Occipital lobe (tissue), 3 donors: ENCODE measurements at places on chromosomes 1 and 21.
A peak's percentile ranks its signal among the peaks of the same experiment; 100 is the strongest.

- DNase-seq: no peak
Observed at GRCh38 chr21:36710729-36711048, 11.8 kb downstream of the SIM2 start.

DNA sequence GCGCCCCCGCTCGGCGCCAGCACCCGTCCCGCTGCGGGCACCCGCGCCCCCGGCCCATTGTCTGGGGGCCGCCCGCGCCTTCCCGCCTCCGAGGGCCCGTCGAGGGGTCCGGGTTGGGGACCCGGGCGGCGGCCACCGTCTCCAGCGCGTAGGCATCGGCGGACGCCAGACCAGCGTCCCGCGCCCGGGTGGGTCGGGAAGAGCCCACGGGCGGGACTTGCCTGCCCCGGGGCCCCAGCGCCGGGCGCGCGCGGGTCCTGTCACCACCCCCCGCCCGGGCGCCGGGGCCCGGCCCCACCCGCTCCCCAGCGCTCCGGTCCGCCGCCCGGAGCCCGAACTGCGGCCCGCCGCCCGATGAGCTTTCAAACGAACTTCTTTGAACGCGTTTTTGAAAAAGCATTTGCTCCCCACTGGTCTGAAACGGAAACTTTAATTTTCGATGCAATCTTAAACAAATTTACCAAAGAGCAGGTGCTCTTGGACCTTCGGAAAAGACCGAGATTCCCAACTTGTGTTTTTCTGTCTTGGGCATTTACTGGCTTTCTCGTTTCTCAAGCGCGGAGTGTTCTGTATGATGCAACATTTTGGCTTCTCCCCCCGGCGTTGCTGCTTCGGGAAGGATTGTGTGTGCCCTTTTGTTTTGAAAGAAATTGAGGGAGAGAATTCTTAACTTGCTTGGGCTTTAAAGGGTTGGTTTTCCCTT lies 615 bp downstream of the CLIC4 start:
- no peak for DNase-seq

DNA sequence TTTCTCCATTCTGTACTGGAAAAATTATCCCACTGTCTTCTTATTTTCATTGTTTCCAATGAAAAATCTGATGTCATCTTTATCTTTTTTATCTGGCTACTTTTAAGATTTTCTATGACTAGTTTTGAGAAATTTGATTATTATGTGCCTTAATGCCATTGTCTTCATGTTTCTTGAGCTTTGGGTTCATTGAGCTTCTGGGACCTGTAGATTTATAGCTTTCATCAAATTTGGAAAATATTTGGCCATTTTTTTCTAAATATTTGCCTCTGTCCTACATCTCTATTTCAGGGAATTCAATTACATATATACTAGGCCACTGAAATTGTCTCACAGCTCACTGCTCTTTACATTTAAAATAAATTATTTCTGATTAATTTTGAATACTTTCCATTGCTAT lies 38.7 kb upstream of the KCNH1 start:
- no peak for DNase-seq

DNA sequence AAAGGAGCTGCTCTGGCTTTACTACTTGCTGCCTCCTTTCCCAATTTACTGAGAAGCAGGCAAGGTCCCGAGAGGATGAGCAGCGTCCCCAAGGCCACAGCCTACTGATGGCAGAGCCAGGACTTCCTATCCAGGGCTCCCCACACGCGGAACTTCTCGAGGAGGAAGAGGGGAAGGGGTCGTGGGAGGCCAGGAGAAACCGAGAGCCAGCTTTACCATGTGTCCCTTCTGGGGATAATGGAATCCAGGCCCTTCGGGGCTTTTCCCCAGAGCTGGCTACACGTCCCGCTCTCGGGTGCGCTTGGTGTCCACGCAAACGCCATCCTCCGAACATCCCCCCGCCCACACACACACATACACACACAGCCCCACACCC lies 4.3 kb upstream of the CCN1 start:
- DNase-seq: peak; percentile 28

DNA sequence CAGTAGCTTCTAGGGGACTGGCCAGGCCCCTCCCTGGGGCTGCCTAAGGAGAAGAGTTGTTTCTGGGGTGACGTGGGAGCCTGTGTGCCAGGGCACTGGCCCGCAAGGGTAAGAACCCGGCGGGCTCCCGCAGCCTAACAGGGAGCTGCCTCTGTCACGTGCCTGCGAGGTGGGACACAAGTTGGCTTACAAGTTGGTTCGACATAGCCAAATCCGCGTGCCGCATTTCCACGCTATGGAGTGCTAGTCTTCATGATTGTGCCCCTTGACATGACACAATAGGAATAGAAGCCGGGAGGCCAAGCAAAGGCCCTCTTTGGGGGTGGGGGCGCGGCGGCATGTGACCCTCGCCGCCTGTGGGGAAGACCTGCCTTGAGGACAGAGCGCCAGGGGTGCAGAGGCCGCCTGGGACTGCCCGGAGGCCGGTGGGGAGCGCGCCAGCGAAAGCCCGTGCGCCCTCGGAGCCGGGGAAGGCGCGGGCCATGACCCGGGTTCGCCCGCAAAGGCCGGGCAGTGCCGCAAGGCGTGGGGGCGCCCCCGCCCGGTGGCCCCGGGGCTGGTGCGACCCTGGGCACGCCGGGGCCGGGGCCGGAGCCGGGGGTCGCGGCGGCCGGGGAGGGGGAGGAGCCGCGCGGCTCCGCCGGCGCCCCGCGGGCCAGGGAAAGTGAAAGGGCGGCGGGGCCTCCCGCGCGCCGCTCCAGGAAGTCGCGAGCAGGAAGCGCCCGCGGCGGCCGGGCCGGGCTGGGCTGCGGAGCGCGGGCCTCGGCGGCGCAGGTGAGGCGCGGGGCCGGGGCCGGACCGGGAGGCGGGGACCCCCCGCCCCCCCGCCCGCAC lies at the start of gene SLC37A1:
Gene SLC37A1, plus strand, starts transcription at position 702 of the 834 bp plus-strand sequence. CDS start 4,603 bp downstream, outside the sequence.
- no peak for DNase-seq

- no peak for DNase-seq
Observed at GRCh38 chr1:38487396-38487795, 372.2 kb downstream of the RRAGC start.

DNA sequence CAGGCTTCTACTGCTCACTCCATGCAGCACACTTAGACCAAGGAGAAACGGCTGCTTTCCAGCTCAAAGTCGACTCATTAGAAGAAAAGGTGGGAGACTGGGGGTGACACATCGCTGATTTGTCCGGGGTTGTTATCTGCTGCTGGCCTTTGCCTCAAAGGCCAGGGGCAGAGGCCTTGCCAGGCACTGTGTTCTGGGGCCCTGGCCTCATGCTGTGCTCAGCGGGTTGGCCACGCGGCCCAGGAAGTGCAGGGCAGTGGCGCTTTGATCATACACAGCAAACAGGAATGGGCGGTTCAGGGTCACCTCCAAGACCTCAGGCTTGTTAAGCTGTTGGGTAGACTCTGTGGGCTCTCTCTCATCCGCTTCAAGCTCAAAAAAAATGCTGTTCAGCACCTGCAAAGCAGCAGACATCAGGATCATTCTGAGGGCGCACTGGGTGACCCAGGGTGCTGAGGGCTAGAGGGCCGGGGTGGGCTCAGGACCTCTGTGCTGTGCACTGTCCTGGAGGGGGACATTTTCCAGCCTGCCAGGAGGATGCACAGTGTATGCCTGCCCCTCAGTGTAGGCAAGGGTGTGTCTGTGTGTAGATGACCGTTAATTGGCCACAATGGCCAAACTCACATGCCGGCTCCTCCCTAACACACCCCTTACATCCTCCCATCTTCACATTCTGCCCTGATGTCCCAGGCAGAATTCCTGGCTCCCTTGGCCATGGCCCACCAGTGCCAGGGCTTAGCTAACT lies 10.8 kb downstream of the AGT start:
- DNase-seq: no peak

DNA sequence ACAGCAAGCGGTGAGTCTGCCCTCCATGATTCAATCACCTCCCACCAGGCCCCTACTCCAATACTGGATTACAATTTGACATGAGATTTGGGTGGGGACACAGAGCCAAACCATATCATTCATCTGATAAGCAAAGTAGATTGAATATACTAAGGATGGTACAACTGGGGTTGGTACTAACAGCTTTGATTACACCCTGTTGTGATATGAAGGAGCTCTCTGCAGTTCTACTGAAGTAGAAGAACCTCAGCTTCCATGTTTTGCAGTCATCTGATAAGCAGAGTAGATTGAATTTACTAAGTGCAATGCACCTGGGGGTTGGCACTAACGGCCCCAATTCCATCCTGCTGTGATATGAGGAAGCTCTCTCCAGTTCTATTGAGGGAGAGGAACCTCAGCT lies 31.1 kb downstream of the RWDD3 start:
- no peak for DNase-seq

DNA sequence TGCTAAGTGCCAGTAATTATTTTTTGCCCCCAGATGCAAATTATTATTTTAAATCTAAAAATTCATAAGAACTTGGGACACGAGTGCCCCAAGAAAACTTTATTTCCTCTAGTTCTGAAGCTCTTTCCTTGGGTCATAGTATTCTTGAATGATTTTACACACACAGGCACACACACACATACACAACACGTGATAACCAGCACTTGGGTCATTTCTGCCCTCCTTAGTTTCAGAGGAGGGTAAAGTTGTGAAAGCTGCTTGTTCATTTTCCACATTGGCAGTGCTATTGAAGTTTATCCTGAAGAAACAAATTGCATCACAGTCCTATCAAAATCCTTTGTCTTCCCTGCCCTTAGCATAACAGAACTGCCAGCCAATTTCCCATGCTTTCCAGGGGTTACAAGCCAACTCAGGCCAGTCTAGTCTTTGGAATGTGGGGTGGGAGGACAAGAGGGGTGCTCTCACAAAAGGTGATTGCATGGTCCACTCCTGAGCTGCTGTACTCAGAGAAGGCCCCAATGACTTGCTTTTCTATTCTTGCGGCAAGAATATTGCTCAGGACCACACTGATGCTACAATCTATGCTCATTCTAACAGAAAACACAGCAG lies 98.5 kb upstream of the POGK start:
- no peak for DNase-seq

GRCh38 chr1:109548321-109549267 lies at the start of gene GNAI3:
Gene GNAI3 (plus strand): TSS chr1:109548615. CDS start chr1:109548721, 106 bp downstream.
- peak; percentile 96 for DNase-seq

DNA sequence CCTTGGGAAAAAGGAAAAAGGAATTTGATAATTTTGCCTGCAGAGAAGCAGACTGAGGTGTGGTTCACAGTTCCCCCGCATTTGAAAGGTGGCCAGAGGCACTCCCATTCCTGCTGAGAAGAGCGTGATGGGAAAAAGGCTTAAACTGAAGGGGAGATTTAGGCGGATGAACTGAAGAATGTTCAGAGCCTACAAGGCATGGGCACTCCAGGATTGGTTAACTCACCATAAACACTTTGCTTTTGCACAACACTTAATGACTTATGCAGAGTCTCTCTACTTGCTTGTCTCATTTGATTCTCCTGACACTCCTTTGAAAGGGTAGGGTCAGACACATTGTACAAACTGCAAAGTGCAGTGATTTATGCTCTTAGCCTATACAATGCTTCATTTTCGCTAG lies 119.6 kb upstream of the RUNX1 start:
- no peak for DNase-seq

DNA sequence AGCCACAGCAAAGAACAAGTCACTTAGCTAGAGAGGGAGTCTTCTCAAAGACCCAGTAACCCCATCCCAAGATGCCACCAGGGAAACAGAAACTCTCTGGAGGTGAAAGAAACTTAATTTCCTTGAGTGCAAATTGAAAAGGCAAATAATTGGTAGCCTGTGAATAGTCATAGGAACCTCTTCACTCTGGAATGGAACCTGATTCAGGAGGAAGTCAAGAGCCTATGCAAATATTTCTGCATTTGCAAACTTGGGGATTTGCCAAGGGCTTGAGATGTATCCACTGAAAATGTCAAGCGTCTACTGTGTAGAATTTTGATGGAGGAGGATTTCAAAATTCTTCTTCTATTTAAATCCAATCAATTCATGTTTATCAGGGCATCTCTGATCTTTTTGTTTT lies 5.7 kb downstream of the HIVEP3 start:
- no peak for DNase-seq

DNA sequence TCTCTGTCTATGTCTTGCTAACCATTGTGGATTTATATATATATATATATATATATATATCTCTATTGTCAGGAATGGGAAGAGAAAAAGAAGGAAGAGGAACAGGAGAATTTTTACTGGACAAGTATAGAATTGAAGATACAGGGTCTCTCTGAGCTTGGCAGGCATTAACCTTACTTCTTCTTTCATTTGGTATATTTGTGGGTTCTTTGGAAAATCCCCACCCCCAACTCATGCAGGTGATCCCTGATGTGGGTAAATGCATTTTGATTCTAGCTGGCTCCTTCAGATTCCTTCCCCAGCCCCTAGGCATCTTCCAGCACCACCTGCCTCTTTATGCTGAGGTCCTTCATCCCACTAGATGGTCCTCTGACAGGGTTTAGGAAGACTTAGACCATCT lies 78.8 kb upstream of the TRABD2B start:
- DNase-seq: no peak

GRCh38 chr1:115436596-115436995 lies 98.5 kb upstream of the NGF start:
- DNase-seq: no peak

DNA sequence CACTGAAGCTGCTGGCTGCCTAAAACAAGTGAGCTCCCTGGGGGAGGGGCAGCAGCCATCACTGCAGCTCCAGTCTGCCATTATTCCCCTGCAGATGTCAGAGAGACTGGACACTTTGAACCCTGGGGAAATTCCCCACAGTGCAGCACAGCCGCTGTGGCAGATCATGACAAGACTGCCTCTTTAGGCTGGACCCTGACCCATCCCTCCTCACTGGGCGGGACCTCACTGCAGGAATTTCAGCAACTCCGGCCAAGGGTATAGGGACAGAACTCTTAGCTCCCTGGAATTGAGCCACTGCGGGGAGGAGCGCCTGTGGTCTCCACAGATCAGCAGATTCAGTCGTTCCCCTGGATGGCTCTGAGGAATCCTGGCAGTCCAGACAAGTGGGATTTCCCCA lies 964.6 kb downstream of the BRINP3 start:
- no peak for DNase-seq

DNA sequence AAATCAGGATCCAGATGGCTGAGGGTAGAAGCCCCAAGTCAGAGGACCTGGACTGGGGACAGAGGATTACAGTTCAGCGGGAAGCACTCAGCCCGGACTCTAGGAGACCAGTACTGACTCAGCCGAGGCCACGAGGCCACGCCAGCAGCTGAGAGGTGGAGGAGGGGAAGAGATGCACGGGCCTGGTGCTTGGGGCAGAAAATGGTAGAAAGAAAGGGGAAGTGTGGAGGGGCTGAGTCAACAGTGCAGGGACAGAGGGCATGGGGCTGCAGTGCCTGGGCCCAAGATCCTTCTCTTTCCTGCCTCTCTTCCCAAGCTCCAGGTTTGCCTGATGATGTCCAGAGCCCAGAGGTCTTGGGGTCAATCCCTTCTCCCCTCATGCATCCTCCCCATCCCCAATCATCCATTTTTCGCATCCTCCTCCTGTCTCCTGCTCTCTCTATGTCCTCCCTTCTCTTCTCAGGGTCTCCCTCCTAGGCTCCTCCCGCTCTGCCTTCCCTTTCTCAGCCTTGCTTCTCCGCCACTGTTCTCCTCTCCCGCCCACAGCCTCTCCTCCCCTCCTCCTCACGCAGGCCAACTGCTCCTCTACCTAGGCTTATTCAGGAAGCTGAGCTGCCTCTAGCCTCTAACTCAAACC lies 7.7 kb downstream of the ARHGEF2 start:
- peak; percentile 73 for DNase-seq
